ENCODE measurements at places on chromosomes 12 and 14.

DNA sequence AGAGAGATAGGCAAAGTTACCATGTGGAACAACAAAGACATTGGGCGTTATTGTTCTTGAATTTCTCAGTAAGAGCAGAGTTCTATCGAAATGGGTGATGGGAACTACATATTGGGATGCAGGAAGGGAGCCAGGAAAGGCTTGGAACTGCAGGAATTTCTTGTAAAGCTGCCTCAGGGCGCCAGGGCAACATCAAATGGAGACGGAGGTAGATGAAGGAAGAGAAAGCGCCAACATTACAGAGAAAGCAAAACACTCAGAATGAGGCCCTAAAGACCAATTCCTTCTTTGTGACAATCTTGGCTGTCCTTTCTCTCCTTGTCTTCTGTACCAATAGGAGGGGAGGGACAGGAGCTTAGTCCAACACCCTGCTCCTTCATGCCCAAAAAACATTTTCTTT, 148.4 kb downstream of the RPAP3 start:
- DNase-seq, result no peak

DNA sequence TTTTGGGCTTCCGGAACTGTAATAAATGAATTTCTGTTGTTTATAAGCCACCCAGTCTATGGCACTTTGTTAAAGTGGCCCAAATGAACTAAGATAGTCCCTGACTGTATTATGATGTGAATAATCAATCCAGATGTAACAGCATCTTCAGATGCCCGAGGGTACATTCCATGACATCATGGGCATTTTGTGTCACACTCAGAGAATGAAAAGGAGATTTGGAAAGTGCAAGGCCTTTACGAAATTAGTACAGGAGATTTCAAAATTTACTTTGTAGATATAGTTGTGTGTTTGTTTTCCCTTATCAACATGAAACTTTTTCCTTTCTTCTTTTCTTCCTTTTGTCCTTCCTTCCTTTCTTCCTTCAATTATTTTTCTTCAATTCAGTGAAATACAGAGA, 54.2 kb upstream of the AMIGO2 start:
- no peak for DNase-seq

DNA sequence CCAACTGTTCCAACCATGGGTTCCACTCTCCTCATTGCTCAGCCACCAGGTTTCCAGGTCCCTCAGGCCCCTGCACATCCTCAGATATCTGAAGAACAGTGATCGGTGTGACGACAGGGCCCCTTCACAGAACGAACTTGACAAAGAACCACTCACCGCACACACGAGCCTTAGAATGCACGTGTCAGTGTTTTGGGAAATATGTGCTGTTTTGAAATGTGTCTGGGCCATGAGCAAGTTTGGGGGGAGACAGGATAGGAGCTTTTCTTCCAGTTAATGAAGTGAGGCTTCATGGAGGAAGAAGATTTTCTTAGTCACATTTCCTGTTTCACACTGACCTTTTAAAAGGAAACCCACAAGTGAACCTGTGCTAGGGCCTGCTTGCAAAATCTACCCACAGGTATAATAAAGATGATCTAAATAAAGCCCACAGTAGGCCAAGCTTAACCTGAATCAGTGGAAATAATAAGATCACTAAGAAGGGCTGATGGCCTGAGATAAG, 58.6 kb downstream of the ZFP36L1 start:
- DNase-seq, result peak; percentile 23

DNA sequence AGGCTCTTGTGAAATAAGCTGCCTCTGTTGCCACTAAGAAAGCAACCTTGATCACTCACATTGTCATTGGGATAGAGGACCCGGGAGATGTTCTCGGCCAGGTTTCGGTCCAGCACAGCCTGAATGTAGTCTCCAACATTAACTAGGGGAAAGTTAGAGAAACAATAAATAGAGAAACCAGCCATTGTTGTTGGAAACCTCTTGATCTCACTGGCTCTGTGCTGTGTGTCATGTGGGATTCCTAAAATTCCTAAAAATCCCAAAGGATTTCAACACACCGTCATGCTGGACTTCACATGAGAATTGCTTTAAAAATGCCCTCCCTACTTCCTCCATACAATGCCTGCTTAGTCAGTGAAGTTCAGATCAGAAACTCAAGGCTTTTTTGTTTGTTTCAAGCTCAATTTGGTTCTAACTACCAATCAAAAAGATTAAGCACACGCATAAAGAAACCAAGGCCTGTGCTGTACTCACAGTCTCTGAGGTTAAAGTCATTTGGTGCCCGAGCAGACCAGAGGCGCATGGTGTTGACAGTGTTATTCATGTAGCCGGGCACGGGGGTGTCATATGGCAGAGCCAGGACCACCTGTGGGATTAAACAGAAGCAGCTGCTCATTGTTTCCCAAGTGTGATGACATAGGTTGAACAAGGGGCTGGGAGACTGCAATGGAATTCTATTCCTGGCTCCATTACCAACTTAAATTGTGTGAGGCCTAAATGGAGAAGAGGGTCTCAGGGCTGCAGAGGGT, 23.6 kb downstream of the PYGL start:
- DNase-seq, result no peak

GRCh38 chr14:36976571-36977023, 195.8 kb downstream of the SLC25A21 start:
- no peak for DNase-seq

GRCh38 chr12:116926283-116927243, 15.8 kb downstream of the FBXW8 start:
- no peak for DNase-seq

DNA sequence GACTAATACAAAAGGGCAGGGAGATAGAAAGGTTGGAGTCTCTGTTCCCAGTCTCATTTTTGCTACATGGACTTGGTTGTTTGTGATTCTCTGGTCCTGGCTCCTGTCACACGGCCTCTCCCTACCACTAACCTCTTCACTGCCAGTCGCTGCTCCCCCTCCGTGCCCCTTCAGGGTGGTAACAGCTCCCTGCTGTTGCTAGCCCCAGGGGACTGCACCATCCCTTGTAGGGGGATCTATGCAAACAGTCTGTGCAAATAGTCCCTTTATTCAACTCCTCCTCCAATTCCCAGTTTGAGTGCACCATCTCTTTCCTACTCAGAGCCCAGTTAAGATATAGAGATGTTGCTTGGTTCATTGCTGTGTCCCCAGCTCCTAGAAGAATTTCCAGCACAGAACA, 51.1 kb downstream of the CCDC60 start:
- no peak for DNase-seq

- no peak for DNase-seq
Observed at GRCh38 chr14:22494486-22495135, 94.4 kb downstream of the DAD1 start.

DNA sequence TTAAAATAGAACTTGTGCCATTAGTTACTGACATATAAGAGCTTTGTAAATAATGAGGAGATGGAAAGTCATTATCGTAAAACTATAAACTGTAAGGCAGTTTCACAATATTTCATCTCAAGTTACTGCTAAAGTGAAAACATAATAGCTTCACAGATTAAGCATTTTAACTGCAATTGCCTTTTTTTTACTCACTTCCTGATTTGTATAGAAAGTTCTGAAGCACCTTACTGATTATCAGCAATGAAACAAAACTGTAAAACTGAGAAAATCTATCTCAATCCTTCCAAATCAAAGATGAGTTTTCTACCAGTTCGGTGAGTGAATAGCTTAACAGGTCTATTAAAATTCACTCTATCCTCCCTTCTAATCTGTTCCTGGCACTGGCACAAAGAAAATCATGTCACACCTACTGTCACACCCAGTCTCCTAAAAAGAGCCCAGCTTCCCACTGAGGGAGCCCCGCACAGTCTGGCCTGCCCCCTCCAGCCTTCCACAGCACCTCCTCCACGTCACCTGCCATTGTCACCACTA, 161.4 kb upstream of the ABCD2 start:
- DNase-seq, result no peak

DNA sequence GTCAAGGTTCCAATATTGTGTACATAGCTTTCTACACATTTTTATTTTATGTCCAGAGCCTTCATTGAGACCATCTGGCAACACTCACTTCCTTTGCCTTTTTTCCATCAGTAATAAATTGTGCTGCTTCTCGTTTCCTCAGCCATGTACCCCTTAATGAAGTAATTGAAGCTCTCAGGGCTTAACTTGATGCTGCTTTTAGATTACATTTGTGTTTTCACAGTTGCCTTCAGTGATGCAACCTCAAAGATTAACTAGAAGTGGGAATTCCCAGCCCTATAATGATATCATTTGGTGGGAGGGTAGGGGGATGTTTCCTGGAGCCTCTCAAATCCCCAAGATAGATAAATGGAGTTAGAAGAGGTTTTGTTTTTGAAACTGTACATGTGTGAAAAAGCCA, 80.2 kb upstream of the KRR1 start:
- DNase-seq, result no peak

DNA sequence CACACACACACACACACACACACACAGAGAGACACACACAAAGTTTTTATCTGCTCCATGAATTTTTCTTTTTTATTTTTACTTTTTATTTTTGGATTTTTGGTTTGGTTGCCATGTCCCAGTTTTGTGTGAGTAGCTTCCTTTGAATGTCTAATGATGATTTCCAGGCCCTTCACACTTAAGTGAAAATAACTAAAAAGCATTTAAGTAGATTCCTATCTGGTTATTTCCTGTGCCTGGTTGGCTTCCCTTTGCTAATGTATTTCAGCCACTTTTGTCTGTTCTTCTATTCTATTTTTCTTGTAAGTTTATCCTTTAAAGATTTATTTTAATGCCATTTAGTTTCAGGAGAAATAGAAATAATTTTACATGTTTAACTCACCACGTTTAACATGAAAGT, 755.4 kb downstream of the SLC6A15 start:
- no peak for DNase-seq

DNA sequence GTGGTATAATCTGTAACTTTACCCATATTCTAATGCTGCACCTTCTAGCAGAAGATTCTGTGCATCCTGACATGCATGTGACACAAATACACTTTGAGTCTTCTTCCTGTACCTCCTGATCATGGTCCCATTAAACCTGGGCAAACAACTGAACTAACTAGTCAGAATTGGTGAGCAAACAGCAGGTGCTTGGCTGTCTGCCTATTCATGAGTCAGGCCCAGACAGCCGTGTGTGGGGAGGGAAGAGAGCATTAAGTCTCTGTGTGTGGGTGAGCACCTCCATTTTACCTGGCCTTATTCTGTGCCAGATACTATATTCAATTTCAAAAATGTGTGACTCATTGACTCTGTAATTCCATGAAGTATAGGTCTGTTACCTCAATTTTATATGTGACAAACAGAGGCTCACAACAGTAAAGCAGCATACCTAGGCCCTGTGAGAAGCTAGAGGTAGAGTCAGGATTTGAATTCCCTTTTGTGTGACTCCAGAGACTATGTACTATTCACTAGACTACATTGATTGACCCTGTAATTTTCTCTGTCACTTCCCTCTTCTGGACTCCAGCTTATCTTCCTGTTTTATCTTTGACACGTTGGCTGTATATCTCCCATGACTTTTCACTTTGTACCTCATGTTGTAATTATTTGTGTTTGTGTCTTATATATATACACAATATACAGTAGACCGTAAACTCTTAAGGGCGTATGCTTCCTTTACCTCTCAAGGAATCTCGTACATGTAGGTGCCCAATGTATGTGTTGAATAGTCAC, 32.2 kb downstream of the SUSD6 start:
- peak; percentile 30 for DNase-seq

GRCh38 chr12:54478270-54478669, 4.9 kb upstream of the GTSF1 start:
- DNase-seq, result no peak

DNA sequence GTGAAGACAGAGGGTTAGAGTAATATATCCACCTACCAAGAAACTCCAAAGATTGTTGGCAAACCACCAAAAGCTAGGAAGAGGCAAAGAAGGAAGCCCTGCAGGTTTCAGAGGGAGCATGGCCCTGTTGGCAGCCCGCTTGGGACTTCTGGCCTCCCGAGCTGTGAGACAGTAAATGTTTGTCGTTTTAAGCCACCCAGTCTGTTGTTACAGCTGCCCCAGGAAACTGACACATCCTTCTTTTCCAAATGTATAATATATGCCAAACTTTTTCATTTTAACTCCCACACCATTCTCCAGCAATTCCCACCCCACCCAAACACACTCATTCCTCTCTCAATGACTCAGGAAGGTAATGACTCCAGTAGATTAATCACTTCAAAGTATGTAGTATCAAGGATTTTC, 74.0 kb downstream of the RPS29 start:
- no peak for DNase-seq

GRCh38 chr12:98058838-98059237, 456.6 kb upstream of the TMPO start:
- no peak for DNase-seq

- peak; percentile 60 for DNase-seq
Observed at GRCh38 chr12:107369679-107370078, 276.3 kb upstream of the CRY1 start.
